ENCODE measurements at places on chromosomes 12 and 14.

DNA sequence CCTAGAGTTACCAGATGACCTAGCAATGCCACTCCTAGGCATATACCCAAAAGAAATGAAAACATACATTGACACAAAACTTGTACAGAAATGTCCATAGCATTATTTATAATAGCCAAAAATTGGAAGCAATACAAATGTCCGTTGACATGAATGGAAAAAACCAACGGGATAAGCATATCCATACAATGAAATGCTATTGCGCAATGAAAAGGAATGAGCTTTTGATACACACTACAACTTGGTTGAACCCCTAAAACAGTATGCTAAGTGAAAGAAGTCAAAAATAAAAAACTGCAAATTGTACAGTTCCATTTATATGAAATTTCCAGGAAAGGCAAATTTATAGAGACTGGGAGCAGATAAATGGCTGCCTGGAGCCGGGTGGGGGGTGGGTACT is 90.6 kb upstream of the G2E3 start:
- DNase-seq, result no peak

DNA sequence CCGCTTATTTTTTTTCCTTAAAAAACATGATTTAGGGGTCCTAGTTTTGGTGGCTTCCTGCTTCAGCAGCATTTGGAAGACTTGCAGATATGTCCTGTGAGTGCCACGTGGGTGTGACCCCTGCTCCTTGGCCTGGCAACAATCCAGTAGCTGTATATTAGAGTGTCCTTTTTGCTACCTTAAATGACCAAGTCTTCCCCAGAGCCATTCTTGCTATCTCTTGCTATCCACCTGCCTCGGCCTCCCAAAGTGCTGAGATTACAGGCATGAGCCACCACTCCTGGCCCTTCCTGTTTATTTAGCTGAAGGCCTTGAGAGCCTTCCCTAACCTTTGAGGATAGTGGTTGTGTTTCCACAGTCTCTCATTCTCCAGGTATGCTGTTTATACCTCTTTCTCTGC is 17.0 kb downstream of the TPCN1 start:
- DNase-seq, result no peak

DNA sequence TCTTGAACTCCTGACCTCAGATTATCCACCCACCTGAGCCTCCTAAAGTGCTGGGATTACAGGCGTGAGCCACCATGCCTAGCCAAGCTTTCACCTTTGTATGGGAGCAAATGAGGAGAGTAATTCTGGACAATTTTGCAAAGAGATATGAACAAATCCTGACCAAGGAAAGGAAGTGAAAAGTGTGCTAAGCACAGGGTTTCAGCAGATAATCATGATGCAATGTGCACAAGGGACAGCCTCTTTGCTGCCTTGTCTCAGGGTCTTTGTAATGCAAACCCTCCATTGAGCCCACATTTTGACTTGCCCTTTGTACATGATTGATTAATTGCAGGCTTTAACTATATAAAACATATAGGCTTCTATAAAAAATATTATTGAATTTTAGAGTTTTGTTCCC is 9.2 kb upstream of the PYGL start:
- no peak for DNase-seq

DNA sequence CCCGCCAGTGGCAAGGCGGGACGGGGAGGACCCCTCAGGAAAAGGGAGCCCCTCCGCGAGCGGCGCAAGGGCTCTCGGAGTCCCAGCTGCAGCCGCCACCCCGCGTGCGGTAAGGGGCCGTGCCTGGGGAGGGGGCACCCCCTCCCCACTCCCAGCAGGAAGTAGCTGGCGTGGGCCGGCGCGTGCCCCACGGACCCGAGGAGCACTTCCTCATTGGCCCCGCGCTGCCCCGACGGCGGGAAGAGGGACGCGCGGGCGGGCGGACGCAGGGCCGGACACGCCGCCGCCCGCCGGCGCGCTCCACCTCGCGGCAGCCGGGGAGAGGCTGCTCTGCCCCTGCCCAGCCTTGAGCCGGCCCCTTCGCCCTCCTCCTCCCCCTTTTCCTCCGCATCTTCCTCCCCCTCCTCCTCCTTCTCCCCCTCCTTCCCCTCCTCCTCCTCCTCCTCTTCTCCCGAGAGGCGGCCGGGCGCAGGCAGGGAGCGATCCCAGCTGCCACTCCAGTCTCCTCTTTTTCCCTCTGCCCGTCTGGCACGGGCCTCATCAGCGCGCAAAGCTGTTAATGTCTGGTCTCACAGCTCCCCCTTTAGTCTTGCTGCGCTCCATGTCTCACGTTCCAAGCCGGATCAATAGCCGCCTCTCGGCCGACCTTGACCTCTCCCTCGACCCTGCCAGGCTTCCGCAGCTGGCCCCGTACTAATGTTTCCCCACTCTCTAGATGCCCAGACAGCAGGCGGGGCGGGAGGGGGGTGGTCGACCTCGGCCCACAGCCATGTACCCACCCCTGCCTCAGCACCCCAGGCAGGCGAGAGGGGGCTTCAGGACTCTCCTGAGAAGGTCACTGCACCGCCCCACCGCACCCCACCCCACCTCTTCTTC is 2.6 kb upstream of the BCL11B start:
- DNase-seq, result peak; percentile 45

DNA sequence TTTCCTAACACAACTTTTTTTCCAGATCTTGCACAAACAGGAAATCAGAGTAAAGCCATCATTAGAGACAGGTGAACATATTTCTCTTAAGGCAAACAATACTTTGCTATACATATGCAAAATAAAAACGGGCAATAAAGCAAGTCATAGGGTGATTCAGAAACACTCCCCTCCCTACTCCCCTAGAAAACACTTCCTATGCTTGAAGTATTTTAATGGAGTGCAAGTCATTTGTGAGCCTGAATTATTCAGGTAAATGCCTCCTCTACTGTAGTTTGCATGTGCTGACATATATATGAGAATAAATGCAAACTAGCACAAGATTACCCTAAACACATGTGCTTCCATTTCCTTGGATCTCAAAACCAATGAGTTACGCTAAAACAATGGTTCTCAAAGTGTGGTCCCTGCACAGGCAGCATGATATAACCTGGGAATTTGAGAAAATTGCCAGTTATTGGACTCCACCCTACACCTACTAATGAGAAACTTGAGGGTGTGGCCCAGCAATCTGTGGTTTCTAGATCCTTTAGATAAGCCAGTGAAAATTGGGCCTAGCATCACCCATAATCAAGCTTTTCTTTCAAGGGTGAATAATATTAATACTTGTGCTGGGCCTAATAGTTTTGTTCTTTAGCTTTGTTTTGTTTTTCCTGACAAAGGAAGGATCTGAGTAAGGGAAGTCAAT is 159.7 kb upstream of the BMP4 start:
- DNase-seq, result no peak

DNA sequence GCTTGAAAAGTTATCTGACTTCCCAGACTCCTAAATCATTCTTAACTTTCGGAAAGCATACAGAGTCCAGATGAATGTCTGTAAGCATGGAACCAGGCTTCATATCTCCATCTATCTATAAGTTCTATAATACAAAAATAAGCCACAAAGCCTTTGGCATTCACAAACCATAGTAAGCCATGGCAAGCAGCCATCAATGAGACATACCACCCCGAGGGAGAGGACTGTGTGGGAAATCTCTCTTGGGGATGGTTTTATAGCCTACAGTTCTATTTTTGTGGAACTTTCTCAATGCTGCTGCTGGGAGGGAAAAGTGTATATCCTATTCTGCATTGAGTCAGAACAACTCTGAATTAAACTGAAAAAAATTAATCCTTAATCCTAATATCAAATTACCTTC is 20.4 kb downstream of the EGLN3 start:
- no peak for DNase-seq

GRCh38 chr14:82855912-82856391 is 1322.3 kb upstream of the SEL1L start:
- no peak for DNase-seq

- no peak for DNase-seq
These were observed 83.0 kb downstream of the HEATR5A start for GRCh38 chr14:31337331-31337730.

GRCh38 chr14:55074662-55075061 is 23.2 kb downstream of the MAPK1IP1L start:
- no peak for DNase-seq

DNA sequence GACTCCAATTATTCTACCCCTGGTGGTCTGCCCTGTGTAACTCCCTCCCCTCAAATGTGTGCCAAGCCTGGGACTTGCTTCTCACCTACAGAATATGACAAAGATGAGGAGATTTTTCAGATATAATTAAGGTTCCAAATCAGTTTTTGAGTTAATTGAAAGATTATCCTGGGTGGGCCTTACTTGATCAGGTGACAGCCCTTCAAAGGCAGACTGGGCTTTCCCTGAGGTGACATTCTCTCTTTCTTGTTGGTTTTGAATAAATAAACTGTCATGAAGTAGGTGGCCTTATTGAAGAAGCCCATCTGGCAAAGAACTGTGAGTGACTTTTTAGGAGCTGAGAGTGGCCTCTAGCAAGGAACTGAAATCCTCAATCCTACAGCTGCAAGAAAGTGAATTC is 106.0 kb downstream of the BRMS1L start:
- no peak for DNase-seq

DNA sequence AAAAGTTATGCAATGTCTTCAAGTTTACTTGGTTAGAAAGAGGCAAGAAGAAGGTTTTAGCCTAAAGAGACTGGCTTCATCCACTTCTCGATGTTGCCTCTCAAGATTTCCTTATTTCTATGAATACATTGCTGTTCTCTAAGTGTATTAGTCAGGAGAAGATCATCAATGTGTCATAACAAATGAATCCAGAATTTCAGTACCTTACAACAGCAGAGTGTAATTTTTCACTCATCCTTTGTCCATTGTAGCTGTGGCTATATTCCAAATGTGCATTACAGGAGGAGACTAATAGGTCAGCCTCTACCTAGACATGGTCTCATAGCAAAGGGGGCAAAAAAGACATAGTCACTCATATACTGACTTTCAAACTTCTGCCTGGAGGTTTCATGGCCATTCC is 579.1 kb downstream of the PRKD1 start:
- DNase-seq, result no peak

DNA sequence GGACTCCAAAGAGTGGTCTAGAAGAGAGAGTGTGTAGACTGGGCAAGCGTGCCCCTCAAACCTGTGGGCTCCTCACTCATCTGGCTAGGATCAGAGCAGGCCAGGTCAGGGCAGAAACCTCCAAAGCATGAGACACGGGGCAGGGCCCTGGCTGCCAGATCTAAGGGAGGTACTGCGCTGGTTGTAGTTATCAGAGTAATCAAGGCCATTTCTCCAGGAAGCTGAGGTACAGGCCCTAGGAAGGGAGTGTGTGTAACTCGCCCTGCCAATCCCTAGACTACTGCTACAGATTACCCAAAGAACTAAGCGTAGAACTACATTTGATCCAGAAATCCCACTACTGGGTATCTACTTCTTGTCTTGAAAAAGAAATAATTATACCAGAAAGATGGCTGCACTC is 84.5 kb downstream of the SSPN start:
- DNase-seq, result no peak

DNA sequence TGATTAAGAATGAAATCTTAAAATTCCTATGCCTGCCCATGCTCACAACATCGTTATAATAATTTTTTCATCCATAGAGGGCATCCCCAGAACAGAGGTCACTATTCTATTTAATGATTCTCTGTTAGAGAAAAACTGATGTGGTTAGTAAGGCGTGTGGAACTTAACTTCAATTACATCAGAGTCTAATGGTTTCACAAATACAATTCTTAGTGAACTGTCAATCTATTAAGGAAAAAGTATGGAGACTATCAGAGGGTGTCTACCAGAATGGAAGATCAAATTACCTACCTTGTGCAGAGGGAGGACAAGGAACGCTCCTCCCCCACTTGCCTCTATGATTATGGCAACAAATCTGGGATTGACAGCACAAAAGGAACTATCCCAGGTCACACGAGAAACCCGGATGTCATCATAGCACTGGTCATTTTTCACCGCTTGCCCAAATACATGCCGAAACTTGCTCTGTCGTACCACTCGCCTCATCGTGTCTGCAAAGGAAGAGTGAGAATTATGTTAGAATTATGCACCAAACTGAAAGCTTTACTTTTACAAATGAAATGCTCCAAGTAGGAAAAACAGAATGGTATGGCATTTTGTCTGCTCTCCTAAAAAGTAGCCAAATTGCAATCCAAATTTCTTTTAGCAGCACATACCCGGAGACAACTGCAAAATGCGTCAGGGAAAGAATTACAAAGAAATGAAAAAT is 30.3 kb downstream of the CORO1C start:
- DNase-seq, result no peak

GRCh38 chr12:85955127-85955526 is 81.0 kb downstream of the NTS start:
- no peak for DNase-seq

DNA sequence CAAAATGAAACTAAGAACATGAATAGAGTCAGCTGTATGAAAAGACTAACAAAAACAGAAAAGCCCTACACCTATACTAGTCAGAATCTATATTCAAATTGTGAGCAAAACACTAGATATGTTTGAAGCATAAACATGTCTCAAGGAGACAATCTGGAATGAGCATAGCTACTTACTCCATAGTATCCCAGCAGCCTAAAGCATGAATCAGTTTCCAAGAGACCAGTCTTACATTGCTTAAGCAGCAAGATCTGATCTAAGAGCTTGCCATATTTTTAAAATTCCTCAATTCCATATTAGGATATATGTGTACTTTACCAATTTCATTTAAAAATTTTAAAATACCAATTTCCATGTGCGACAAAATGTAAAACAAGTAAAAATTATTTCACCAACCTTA is 7.7 kb downstream of the CAPS2 start:
- DNase-seq, result no peak

GRCh38 chr14:96252999-96253539 is 2.9 kb upstream of the BDKRB1 start:
- no peak for DNase-seq

DNA sequence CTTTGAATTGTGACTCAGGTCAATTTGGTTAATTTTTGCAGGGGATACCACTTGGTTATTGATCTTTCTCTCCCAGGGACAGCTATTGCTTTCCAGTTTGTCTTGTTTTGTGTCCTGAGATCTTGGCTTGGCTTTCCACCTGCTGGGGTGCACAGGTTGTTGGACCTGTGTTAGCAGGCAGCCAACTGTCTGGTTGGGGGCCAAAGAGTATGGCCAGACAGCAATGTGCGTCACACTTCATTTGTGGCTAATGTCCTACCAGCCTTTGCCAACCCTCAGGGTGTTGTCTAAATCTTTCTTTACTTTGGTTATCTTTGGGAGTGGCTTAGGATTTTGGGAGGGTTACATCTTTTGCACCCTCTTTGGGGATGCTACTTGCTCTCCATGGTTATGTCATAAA is 494.9 kb upstream of the ATP2B1 start:
- no peak for DNase-seq

GRCh38 chr12:13198241-13198640 is 1.7 kb downstream of the EMP1 start:
- DNase-seq, result no peak

Data from CMK (cell line).